ENCODE measurements at places on chromosomes 7 and 10.

DNA sequence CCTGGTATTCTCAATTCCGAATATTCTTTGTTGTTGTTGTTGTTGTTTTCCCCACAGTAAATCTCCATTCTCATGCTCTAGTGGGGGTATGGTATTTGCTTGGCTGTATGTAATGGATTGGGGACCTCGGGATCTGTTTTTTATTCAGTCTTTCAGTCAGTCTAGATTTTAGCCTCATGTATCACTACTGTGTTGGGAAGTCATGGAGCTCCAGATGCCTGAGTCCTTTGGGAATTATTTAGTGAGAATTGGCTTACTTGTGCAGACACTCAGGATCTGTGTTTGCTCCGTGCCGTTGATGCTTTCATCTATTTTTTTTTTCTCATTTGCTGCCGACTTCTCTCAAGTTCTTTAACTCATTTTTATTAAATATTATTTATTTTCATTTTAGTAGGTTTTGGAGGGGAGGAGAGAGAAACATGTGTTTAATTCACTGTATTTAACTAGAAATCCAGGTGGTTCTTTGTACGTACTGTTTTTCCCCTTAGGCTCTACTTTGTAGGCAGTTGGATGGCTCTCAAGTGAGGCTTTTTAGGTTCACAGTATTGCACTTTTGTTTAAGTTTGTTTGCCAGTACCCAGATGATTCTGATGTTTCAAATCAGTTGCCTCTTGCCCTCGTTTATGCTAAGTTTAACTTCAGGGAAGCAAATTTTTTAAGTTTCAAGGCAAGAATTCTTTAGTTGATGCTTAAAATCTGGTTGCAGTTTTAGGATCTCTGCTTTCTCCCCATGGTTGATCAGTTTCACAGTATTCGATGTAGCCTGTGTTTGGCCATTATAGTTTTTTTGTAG is 36.9 kb downstream of the ZNRF2 start:
- no peak for DNase-seq

DNA sequence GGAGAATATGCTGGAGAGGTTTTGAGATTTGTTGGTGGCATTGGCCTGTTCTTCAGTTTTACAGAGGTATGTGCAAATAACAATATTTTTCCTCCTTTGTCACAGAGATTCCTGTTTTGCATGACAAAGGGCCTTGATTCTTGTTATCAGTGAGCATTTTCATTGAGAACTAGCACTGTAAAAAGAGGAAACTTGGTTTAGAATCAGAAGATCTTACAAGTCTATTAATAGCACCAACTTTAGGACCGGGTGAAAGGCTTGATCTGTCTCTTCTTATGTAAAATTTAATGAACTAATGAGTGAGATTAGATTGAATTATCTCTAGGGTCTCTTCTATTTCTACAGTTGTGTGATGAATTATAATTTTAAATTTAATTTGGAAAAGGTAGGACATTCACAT is 25.5 kb downstream of the TSPAN13 start:
- DNase-seq = no peak

- no peak for DNase-seq
Observed at GRCh38 chr7:56537952-56538351, 421.7 kb upstream of the NUPR2 start.

GRCh38 chr10:76640806-76641205 is 996.8 kb downstream of the KCNMA1 start:
- no peak for DNase-seq

- DNase-seq = no peak
Observed at GRCh38 chr7:505171-505570, 14.5 kb downstream of the PDGFA start.

- no peak for DNase-seq
Observed at GRCh38 chr10:88466786-88467185, 116.3 kb downstream of the RNLS start.

DNA sequence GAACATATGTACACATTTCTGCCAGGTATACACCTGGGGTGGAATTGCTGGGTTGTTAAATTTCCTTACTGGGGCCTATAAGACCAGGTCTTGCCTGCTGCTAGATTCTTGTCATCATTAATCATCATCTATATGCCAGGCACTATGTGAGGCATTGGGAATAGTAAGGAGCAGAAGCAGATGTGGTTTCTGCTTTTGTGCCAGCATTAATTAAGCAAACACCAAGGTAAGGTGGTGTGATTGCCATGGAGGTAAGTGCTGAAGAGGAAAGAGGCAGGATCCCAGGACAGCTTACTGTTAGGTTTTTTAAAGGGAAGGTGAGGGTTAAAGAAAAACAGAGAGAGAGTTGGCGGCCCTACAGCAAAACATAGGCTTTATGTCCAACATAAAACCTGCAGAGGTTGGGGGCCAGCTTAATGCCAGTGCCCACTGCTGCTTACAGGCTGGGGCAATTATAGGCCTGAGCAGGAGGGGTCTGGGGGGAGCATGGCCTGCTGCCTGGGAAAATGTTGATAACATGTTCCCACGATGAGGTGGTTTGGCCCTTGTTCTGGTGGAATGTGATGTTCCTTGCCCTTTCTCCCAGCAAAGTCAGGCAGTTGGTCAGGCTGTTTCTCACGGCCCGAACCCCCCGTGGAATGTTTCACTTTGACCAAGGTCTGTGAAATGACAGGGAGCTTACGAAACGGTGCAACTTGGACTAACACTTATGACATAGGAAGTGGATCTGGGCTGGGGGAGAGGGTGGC is 93.9 kb downstream of the RBM20 start:
- DNase-seq = no peak

GRCh38 chr10:114623661-114624294 is 34.3 kb downstream of the ABLIM1 start:
- DNase-seq = peak; percentile 19

DNA sequence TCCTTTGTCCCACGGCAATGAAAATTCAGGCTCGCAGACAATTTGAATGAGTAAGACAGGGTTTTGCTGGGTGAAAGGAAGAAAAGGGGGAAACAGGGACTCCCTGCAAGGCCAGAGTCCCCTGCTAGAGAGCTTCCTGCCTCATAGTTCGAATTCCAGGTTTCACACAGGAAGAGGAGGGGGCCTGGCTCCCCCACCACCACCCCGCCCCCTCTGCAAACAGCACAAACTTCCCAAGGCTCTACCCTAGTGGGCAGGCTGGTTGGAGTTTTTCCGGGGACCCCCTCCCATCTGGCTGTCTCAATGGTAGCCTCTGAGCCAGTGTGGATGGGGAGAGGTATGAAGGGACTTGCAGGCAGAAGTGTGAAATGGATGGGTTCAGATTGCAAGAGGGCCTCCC is 57.4 kb upstream of the NEBL start:
- no peak for DNase-seq

DNA sequence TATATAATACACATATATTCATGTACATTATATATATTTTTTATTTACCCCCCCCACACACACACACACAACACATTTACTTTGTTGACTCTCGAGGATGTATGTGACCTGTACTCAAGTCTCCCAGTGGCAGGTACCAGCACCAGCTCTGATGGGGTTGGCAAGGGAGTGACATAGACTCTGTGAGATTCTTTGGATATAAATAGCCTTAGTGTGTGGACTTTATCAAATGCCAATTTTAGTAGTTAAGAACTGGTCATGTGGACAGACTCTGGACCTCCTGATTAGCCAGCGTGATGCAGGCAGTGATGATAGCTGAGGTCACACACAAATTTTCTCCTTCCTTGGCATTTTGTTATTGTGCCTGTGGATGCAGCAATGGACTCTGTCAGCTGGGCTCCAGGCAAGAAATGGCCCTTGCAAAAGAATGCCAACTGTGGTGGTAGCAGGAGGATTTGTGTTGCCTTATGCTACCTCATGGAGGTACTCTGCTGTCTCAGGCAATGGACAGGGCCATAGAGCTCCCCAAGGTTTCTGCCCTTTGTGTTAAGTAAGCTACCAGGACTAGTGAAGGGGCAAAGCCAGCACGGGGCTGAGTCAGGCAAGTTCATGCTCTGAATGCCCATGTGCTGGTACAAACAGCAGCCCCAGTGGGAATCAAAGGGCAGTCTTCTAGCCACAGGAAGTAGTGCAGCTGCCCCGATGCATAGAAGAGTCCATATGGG is 224.6 kb upstream of the ZWINT start:
- DNase-seq = no peak

DNA sequence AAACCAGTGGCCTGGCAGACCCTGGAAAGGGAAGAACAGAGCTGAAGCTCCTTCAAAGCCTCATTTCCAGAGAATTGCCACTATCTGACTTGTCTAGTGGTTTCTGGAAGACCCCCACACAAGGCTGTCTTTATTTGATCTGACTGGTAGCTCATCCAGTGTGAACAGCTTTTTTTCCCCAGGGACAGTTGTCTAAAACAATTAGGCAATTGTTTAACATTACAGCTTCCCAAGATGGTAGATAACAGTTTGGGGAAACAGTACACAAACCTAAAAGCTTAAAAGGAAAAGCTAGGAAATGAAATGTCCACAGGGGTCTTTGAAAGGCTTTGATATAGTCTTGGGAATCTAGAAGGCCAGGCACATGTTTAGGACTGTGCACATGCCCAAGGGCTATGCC is 203.4 kb upstream of the CTBP2 start:
- no peak for DNase-seq

DNA sequence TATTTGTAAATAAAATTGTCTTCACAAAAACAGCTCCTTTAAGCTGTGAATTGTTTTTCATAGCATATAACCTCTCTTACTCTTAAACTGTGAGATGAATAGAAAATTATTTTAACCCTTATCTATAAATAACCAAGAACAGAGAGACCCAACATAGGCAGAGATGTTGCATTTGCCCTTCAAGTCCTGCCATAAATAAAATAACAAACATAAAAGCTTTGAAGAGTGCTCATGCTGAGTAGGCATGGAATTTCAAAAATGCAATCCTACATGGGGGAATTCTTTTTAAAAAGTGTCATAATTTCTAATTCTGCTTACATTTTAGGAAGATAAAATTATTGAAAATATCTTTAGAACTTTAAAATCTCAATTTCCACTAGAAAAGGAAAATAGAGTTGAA is 124.1 kb upstream of the FERD3L start:
- no peak for DNase-seq
